ENCODE measurements at places on chromosomes 11 and 22.

- DNase-seq, result no peak
These were observed 19.5 kb downstream of the AQP11 start for GRCh38 chr11:77609234-77609633.

DNA sequence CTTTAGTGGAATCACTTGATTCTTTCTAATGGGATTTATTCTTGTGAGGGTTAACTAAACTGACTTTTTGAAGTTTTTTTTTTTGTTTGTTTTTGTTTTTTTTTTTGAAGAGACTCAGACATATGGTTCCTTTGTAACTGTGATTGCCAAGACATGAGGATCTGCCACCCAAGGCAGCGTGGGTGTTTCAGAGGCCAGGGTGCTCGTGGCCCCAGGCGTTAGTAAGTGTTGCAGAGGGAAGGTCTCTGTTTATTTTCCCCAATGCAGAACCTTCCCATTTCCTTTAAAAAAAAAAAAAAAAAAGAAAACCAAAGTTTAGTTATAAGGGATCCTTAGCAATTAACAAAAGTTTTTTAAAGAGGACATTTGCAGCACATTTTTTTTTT, 94.8 kb downstream of the CTTN start:
- no peak for DNase-seq

DNA sequence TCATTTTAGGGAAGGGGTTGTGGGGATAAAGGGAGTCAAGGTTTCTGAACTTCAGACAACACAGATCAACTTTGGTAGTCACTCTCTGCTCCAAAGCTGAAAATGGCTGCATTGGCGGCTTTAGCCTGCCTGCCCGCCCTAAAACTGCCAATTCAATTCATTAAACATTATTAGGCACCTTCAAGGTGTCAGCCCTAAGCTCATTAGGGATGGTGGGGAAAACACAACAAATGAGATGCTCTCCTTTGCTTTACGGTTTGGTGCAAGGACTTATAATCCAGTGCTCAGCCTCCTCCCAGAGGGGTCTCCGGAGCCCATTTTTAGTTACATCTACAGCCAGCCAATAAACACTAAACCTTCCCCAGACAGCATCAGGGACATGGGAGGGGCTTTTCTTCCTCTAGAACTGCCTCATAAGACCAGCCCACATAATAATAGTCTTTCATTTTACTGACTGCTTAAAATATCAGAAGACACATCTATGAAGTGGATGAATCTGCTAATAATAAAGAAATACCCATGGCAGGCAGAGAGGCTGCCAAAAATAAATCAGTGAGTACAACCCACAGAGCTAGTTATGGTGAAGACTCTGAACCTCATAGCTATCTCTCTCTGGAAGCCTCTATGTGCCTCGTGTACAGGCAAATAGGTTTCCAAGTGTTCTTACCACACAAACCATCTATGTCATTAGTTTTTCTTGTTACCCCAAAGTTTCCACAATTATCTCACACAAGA, 102.8 kb upstream of the NCAM1 start:
- no peak for DNase-seq

- no peak for DNase-seq
These were observed 1.7 kb downstream of the TTLL8 start for GRCh38 chr22:50056214-50056972.

DNA sequence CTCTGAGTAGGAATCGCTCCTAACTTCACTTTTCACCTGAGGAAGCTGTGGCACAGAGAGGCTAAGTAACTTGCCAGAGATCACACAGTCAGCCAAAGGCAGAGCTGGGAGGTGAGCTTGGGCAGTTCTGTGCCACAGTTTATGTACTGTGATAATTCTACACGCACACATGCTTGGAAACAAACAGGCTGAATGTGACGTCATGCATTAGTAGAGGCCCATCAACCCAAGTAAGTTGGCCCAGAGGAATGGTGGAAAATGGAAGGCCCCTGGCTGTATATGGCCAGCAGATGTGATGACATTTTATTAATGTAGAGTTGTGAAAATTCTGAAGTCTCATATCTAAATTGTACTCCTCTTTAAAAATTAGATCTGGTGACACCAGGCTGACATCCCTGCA, 394.0 kb downstream of the MIAT start:
- no peak for DNase-seq
